Aortic smooth muscle cell (primary cell): ENCODE measurements at places on chromosomes 16 and 17. TPM values are rescaled to one million over a fixed set of nuclear protein-coding genes. Genes with fewer than 3 reads are reported as not detected.

The ABCC12 gene
- not detected in 2 replicates for total RNA-seq

The FBXW10B gene
- 0.13 and 0.56 TPM in 2 replicates for total RNA-seq

The SEZ6L2 gene
- 6.3 and 10.3 TPM in 2 replicates for total RNA-seq

The GP1BA gene
- not detected in 2 replicates for total RNA-seq

The TRPV2 gene
- total RNA-seq, result 34.3 and 40.8 TPM in 2 replicates

The UBN1 gene
- 19.0 and 23.9 TPM in 2 replicates for total RNA-seq

The CES5A gene
- total RNA-seq, result not detected in 2 replicates

The HBQ1 gene
- total RNA-seq, result not detected in 2 replicates

The SLC47A1 gene
- total RNA-seq, result 1.5 and 3.4 TPM in 2 replicates

The PMFBP1 gene
- under 0.01 and 0.06 TPM in 2 replicates for total RNA-seq

The KRTAP2-2 gene
- not detected in 2 replicates for total RNA-seq

The SGCA gene
- total RNA-seq, result 11.2 and 14.0 TPM in 2 replicates

The CAVIN1 gene
- 646 and 690 TPM in 2 replicates for total RNA-seq

The CCL3 gene
- 0.12 TPM in 1 of 2 replicates, not detected in the other for total RNA-seq

The ZNF624 gene
- 3.5 and 4.1 TPM in 2 replicates for total RNA-seq

The SLC13A2 gene
- not detected in 2 replicates for total RNA-seq

The CLEC10A gene
- total RNA-seq, result 0.19 TPM in 1 of 2 replicates, not detected in the other

The KRTAP4-9 gene
- not detected in 2 replicates for total RNA-seq

The TRPV3 gene
- 0.53 and 0.68 TPM in 2 replicates for total RNA-seq

The KCNAB3 gene
- total RNA-seq, result 0.13 and 0.25 TPM in 2 replicates
